ENCODE measurements at places on chromosomes 7 and 10. TPM values are rescaled to one million over a fixed set of nuclear protein-coding genes. Genes with fewer than 3 reads are reported as not detected.

- no peaks in the 10 kb centered on the region for H3K4me1 ChIP-seq
- H3K4me3 ChIP-seq: no peak overlapping the region
- H3K36me3 ChIP-seq: no peaks in the 10 kb centered on the region
- no peaks in the 10 kb centered on the region for H3K27me3 ChIP-seq
Observed at GRCh38 chr10:48457949-48458661, 146.8 kb downstream of the ARHGAP22 start.

GRCh38 chr10:23341004-23341403, 3.6 kb downstream of the C10orf67 start:
- no peaks in the 10 kb centered on the region for H3K27me3 ChIP-seq
- DNase-seq: no peak
- H3K4me3 ChIP-seq: no peak overlapping the region
- no peaks in the 10 kb centered on the region for H3K36me3 ChIP-seq
- no peaks in the 10 kb centered on the region for H3K4me1 ChIP-seq
- H3K27ac ChIP-seq: no peak overlapping the region

Gene GLUD1
- total RNA-seq: 138 TPM

DNA sequence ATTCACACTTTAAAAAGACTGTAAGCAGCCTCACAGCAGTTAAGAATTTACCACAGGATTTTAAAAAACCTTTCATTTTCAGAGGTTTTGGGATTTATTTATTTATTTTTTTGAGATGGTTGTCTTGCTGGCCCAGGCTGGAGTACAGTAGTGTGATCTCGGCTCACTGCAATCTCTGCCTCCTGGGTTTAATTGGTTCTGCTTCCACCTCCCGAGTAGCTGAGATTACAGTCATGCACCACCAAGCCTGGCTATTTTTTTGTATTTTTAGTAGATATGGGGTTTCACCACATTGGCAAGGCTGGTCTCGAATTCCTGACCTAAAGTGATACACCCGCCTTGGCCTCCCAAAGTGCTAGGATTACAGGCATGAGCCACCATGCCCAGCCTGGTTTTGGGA, 19.1 kb downstream of the MINDY4 start:
- no peaks in the 10 kb centered on the region for H3K36me3 ChIP-seq
- no peaks in the 10 kb centered on the region for H3K27me3 ChIP-seq
- no peaks in the 10 kb centered on the region for H3K4me1 ChIP-seq

DNA sequence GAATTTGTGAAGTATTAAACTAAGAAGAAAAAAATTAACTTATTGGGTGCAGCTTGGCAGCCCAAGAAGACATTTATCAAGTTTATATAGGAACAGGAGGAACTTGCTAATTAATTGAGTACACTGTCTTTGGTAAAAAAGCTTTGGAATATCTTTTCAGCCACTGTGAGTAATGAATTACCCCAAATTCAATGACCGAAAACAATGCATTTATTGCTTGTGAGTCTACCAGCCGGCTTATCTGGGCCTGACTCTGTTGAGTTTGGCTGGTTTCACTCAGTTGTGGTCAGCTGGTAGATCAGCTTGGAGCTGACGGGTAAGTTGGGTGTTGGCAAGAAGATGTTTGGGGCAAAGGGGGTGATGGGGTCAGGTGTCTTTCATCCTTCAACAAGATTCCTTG, 11.6 kb downstream of the GNG11 start:
- no peaks in the 10 kb centered on the region for H3K36me3 ChIP-seq
- no peak overlapping the region for H3K27ac ChIP-seq
- no peaks in the 10 kb centered on the region for H3K4me1 ChIP-seq
- DNase-seq: no peak

Gene PLPP4
- 0.18 TPM for total RNA-seq

Gene TMEM213
- not detected for total RNA-seq

DNA sequence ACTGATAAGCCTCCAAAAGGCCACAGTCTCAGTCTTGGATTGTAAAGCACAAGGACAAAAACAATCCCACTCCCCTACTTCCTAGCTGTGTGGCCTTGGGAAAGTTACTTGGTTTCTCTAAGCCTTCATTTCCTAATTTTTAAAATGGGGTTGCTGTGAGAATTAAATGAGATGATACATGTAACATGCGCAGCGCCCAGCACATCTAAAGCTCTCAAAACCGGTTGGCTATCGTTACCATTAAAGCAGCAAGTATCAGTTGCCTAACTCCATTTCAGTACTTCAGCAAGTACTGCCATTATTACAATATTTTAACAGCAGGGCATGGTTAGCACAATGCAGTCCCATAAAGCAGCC, 1.9 kb downstream of the NRCAM start:
- no peaks in the 10 kb centered on the region for H3K36me3 ChIP-seq
- H3K4me3 ChIP-seq: peak overlapping the region; percentile 33
- no peaks in the 10 kb centered on the region for H3K4me1 ChIP-seq
- no peak for DNase-seq
- H3K27me3 ChIP-seq: peaks cover 36% of the 10 kb centered on the region
- H3K27ac ChIP-seq: no peak overlapping the region

GRCh38 chr10:15842556-15843169, 17.6 kb downstream of the MINDY3 start:
- H3K4me3 ChIP-seq: no peak overlapping the region
- no peak for DNase-seq
- H3K27ac ChIP-seq: no peak overlapping the region
- H3K27me3 ChIP-seq: no peaks in the 10 kb centered on the region
- no peaks in the 10 kb centered on the region for H3K36me3 ChIP-seq

GRCh38 chr10:126014309-126014708, 117.9 kb downstream of the FANK1 start:
- no peak overlapping the region for H3K4me3 ChIP-seq
- no peak overlapping the region for H3K27ac ChIP-seq
- no peak for DNase-seq

- no peaks in the 10 kb centered on the region for H3K36me3 ChIP-seq
- 0 out of 2 replicates have a peak, but pooled peaks cover 2% of the 10 kb centered on the region for H3K4me1 ChIP-seq
- no peak for DNase-seq
- H3K27me3 ChIP-seq: no peaks in the 10 kb centered on the region
- H3K4me3 ChIP-seq: no peak overlapping the region
Observed at GRCh38 chr10:117410557-117410956, 35.3 kb upstream of the PDZD8 start.

Gene ZNF783
- total RNA-seq: 16.6 TPM
